ENCODE measurements at places on chromosomes 7 and 10.

- no peak for DNase-seq
Observed at GRCh38 chr10:11246752-11247467, 229.2 kb downstream of the CELF2 start.

DNA sequence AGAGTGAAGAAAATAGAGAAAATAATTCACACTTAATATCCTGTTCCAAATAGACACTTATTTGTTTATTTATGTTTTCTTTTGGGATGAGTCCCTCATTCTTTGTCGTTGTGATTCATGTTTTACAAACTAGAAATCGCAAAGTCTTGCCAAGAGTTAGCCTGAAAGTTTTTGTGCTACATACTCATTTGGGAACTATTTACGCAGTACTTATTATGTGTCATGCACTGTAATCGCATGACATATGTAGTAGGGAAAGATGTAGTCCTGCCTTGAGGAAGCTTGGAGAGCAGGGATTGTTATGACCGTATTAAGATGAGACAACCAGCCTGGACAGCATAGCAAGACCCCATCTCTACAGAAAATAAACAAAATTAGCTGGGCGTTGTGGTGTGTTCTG, 189.3 kb downstream of the ABCA13 start:
- DNase-seq = no peak

GRCh38 chr7:1988533-1988930, 244.2 kb downstream of the MAD1L1 start:
- DNase-seq = no peak

DNA sequence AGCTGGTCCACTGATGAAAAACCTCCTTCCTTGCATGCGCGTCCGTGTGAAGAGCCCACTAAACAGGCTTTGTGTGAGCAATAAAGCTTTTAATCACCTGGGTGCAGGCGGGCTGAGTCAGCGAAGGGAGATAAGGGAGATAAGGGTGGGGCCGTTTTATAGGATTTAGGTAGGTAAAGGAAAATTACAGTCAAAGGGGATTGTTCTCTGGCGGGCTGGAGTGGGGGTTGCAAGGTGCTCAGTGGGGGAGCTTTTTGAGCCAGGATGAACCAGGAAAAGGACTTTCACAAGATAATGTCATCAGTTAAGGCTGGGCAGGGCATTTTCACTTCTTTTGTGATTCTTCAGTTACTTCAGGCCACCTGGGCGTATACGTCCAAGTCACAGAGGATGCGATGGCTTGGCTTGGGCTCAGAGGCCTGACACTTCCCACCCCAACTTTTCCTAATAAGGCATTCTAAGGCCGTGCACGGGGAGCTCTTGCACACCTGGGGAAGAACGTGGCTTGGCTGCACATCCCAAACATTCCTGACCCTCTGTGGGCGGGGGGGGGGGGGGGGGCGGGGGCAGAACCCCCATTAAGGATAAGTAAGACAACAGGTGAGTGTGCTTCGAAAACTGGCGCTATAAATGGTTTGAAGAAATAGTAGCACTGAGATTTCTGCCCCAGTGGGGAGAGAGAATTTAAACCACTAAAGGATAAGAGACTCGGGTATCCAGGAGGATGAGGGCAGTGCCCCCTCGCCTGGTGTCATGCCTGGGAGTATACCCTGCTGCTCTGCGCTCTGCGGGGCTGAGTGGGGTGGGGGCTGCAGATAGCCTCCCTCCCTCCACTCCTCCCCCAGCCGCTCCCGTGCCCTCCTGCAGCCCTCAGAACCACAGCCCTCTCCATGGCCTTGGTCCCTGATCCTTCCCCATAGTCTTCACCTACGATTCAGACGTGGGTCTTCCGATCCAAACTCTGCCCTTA, 217.6 kb downstream of the MLLT10 start:
- DNase-seq = no peak

GRCh38 chr10:85513436-85513835, 853.2 kb downstream of the GRID1 start:
- DNase-seq = no peak

DNA sequence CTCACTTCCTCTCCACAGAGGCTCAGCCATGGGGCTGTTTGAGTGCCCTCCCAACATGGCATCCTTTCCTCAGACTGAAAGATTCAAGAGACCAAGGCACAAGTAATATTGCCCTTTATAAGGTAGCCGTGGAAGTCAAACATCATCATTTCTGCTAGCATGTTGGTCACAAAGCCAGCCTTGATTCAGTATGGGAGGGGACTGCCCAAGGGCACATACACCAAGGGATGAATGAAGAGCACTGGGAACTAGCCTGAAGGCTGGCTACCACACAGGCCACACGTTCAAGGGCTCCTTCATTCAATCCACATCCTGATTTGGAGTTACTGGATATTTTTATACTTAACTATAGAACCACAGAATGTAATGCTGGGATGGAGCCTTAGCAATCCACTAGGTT, 39.3 kb downstream of the CPVL start:
- no peak for DNase-seq

- no peak for DNase-seq
Observed at GRCh38 chr10:127922206-127922605, 15.3 kb downstream of the PTPRE start.

DNA sequence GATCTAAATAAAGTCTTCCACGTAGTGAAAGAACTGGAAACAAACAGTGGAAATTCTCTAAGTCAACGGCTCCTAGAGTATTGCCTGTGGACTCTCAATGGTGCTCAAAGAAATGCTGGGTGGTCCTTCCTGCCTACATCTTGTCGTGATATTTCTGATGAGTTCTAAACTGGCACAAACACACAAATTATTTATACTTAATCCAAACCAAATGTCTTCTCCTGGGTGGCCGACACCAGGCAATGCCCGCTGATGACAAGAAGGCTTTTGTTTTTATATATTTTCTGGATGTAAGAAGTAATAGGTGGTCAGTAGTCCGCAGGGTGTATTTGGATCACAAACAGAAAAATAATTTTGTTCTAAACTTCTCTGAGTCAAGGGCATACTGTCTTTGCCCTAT, 178.7 kb downstream of the GFRA1 start:
- no peak for DNase-seq

DNA sequence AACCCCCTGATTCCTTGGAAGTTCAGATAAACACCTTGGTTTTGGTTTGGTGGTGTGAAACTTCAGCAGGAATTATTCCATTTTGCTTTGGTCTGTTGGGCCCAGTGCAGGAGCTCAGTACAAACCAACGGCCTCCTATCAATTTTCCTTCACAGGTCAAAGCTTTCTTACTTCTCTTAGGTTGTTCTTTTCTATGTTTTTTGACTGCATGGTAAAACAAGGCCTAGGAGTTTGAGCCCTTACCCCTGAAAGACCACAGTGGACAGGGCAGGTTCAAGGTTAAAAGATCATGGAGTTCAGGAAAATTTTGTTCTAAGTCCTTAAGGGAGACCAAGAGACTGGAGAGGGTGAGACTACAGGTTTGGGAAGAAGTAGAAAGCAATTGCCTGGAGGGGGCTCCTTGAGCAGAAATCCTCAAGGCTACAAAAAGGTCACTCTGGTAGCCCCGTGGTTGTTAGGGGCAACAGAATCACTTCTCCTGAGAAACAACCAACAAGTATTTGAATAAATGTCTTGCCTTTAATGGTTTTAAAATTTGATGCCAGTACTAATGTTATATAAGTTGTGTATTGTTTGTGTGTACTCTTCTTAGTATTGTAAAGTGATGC, 40.9 kb upstream of the FHIP2A start:
- DNase-seq = no peak

DNA sequence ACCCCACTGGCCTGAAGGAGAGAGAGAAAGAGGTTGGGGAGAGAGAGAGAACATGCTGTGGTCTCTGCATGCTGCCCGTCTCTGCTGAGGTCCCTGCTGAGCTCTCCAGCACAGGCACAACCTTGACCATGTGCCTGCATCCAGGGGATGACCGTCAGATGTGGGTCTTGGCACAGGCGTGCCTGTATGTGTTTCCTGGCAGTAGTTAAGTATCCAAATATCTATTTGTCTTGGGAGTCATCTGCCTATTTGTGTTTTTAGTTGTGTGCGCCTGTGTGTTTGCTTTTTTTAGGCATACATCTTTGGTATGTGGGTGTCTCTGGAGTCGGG, 1.9 kb upstream of the UNC5B start:
- DNase-seq = no peak

- no peak for DNase-seq
Observed at GRCh38 chr10:107671960-107672359, 507.5 kb upstream of the SORCS1 start.

DNA sequence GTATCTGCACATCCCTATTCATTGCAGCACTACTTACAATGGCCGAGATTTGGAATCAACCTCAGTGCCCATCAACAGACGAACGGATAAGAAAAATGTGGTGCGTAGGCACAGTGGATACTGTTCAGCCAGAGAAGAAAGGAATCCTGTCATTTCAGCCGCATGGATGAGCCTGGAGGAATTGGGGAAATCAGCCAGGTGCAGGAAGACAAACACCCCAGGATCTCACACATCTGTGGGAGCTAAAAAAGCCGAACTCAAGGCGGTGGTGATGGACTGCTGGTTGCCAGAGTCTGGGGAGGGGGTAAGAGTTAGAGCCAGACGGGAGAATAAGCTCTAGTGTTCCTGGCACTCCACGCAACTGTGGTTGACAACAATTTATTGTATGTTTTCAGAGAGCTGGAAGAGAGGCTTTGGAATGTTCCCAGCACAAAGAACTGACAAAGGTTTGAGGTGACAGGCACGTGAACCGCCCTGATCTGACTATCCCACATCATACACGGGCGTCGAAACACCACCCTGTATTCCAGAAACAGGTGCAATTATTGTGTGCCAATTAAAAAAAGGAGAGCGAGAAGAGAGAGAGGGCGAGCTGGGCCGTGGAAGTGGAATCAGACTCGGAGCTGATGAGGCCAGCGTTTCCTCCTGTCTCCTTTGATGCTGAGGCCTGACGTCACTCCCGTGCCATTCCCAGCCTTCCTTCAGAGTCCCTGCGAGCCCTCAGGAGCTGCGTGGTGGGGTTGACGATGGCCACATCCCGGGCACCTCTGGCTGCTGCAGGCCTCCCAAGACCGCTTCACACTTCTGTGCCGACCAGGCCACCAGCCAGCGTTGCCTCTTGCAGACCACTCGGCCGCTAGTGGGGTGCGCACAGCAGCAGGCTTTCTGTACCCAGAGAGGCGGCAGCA, 189.5 kb downstream of the DNAJB6 start:
- DNase-seq = no peak

DNA sequence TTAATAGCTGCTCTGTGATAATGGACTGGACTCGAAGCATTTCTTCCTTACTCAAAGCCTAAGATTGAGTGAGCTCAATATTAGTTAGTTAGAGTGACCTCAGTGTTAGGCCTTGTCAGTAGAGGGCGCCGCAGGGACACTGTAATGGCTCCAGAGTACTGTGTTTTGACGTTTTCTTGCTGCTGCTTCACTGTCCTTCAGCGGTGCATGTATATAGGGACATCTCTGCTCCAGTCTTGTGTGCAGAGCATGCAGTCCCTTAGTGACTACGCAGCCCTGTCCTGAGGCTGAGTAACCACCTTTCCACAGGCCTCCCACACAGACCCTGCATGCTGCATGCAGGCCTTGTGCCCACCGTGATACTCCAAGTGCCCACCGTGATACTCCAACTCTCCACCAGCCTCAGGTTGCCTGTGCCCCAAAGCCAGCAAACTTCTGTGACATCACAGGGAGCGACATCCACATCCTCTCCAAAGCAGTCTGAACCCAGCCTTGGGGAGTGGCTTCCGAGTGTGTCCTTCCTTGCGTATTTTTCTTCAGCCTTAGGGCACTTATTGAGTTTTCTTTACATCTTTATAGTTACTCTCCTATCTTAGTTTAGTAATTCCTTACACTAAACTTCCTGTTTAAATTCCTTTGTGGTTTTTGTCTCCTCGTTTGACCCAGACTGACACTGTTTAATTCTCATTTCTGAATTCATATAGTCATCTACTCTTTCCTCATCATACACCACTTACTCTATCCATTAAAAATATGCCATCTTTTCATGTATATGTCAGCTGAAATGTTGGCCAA, 118.2 kb downstream of the JAZF1 start:
- peak; percentile 32 for DNase-seq

DNA sequence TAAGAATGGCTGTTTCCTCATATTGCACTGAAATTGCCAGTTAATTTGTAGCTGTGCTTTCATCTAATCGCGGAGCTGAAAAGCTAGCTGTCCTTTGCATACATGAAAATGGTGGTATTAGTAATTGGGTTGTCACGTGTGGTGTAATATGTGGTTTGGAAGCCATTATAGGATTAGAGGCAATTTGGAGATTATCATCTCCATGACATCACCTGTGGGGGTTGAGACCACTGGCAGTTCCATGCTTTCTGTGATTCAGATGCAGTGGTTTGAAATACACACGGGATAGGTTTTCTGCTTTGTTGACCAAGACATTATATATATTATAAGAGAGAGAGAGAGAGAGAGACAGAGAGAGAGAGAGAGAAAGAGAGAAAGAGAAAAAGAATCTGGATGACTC, 180.8 kb downstream of the RAB11FIP2 start:
- DNase-seq = no peak

- DNase-seq = no peak
Observed at GRCh38 chr7:388961-389701, 99.2 kb downstream of the FOXL3 start.

DNA sequence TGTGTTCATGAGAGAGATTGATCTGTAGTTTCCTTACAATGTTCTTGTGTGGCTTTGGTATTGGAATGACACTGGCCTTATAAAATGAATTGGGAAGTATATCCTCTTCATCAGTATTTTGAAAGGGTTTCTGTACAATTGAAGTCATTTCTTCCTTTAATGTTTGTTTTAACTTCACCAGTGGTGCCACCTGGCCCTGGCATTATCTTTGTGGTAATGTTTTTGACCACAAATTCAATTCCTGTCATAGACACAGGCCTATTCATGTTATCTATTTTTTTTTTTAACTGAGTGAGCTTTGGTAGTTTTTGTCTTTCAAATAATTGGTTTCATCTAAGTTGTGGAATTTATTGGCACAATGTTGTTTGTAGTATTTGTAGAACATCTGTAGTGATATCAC, 127.7 kb downstream of the CDK14 start:
- DNase-seq = no peak

Measured in CD4-positive, alpha-beta T cell treated with Interleukin-4 for 4 hours (primary cell).